Neural progenitor cell (in vitro differentiated cells): ENCODE measurements at places on chromosomes 2 and 18. TPM values are rescaled to one million over a fixed set of nuclear protein-coding genes. Genes with fewer than 3 reads are reported as not detected.

- DNase-seq = no peak
Measured at GRCh38 chr2:132391378-132391777, 25.2 kb upstream of the GPR39 start.

- DNase-seq = no peak
Measured at GRCh38 chr2:202848813-202849212, 22.8 kb downstream of the ICA1L start.

DNA sequence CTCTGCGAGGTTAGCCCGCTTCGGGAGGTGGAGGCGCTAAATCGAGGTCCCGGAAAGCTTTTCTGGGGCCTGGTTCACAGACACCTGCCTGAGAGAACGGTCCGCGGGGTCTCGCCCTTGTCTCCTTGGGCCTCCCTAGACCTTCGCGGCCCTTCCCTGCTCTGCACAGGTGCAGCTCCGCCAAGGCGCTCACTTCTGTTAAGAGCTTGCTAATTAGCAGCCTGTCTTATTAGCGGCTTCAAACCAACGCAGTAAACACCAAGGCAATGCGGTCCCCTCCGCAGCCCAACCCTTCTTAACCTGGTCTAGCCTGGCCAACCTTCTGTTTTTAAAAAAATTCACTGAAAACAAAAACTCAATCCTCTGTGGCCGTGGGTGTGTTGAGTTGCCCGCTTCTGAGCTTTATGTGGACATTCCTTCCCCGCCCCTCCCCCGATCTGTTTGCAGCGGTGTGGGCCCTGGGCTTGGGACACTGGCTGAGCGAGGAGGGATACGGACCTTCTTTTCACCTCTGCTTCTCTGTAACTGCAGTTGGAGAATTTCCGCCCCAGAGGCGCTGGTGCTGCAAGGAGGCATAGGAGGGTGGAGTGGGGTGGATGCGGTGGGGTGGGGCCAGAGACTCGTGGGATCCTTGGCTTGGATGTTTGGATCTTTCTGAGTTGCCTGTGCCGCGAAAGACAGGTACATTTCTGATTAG is 3.4 kb upstream of the HOXD4 start:
- no peak for DNase-seq

DNA sequence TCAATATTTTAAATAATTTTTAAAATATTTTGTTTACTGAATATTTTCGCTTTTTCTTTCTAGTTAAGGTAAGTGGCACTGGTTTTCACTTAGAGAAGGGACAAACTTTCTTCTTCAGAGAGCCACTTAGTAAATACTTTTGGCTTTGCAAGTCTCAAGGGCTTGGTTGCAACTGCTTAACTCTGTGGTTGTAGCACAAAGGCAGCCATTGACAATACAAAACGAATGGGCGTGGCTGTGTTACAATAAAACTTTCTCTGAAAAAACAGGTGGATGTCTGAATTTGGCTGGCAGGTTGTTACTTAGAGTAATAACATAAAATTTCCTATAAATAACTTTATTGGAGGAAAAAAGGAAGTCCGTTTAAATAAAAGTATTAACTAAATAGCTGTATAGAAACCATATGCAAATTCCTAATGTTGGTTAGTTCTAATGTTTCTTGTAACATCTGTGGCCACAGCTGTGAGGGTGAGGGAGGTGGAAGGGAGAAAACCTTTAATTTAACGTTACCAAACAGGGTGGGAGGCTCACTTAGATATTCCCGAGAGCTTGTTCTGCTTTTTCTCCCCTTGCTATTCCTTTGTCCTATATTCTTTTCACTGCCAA is 62.4 kb upstream of the TNP1 start:
- peak; percentile 41 for DNase-seq

- no peak for DNase-seq
Measured at GRCh38 chr2:124814968-124815745, 790.1 kb downstream of the CNTNAP5 start.

GRCh38 chr2:82224301-82224940 is 1919.9 kb upstream of the LRRTM1 start:
- no peak for DNase-seq

GRCh38 chr18:75408554-75409506 is 18.7 kb downstream of the SMIM21 start:
- DNase-seq = no peak

CNGA3 gene
- total RNA-seq = not detected in 2 replicates

EML6 gene
- total RNA-seq = 0.39 and 1.6 TPM in 2 replicates

B3GNT7 gene
- 0.90 and 1.5 TPM in 2 replicates for total RNA-seq
